Tibial nerve (tissue), 4 donors: ENCODE measurements at places on chromosomes 12 and 14. TPM values are rescaled to one million over a fixed set of nuclear protein-coding genes. Genes with fewer than 3 reads are reported as not detected.

DNA sequence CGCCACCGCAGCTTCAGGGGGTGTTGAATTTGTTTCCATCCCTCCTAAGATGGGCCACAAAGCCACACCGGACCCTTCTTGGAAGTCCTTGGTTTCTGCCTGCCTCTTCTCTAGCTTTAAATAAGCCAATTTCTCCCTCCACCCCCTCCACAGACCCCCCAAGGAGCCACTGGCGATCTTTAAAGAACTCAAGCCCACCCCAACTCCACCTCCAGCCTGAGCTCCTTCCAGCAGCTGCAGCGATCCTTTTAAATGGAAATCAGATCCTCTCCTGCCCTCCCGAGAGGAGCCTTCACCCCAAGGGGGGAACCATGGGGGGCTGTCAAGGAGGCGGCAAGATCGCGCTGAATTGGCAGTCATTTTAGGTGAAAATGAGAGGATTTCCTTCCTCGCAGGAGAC lies 133.1 kb downstream of the NCOR2 start:
- no peak for DNase-seq

DNA sequence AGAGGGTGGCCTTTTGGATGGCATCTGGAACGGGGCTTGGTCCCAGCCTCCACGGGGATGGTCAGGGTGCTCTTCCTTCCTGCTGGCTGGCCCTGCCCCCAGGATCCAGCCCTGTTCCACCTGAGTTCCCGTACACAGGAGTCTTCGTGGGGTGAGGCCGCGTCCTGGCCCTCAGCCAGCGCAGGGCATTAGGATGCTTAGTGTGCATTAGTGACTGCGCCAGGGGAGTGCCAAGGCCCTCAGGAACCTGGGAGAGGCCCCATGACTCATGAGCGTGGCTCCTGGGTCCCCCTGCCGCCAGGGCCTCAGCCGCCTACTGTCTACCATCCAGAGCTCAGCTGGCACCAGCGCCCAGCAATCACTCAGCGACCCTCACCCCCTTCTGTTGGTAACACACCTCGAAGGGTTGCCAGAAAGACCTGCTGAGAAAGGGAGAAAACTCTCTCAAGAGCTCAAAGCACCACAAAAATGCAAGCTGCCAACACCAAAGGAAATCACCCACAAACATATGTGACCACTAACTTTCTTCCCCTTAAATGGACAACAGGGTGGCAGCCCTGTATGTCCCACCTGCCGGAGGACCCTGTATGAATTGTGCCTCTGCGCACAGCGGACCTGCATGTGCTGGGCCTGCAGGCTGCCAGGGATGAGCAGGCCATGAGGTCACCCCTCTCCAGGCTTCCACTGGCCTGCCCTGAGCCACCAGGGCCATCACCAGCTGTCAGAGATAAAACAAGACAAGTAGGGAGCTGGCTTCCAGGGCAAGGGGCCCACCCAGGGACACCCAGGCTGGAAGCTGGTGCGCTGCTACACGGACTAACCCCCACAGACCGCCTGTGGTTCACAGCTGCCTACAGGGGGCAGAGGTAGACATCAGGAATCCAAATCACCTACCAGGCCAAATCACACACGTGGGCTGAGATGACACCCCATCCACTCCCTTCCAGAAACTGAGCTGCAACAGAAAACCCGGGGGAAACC lies 28.7 kb downstream of the CCDC85C start:
- DNase-seq = no peak

DNA sequence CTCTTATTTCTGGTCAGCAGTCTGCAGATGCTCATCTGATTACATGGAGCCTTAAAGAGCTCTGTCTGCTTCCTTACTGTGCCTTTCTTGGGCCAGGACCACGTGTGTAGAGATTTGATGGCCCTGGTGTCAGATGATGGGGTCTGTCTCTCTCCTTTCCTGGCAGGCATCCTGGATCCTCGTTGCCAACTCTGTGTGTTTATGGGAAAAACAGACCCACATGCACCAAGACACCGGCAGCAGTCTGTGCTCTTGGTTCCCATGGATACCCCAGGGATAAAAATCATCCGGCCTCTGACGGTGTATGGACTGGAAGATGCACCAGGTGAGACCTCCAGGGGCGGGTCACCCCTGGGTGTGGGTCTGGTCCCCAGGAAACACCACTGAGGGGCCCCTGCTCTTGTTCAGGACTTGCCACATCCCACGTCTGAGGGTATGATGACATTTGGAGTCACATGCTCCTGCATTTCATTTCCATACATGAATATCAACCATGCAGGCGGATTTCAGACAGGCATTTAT lies 18.5 kb upstream of the ALDH2 start:
- DNase-seq = no peak

DNA sequence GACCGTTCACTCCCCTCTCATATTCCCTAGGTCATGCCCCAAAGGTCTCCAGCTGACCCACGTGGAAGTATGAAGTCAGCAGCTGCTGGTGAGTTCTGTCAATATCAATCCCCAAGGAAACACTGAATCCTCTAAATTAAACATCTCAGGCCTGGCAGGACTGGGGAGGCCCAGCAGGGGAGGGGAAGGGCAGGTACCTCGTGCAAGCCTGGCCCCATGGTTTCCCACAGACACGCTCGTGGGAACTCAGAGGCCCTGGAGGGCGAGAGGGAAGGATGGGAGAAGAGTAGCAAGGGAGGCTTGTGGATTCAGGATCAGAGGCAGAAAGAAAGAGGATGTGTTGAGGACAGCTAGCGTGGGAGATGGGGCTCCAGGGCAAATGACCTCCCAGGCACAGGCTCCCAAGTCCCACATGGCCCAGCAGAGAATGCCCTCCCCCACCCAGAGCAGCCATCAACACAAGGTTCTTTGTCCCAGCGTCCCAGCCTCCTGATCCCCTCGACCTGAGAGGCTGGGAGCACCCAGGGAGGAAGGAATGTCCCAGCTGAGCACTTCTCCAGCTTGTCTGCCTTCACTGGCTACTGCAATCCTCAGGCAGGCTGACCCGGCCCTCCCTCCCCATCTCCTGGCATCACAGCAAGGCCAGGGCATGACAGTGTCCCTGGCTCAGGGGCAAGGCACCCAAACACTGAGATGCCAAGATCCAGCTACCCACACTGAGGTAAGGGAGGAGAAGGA lies 20.1 kb upstream of the RPLP0 start:
- no peak for DNase-seq

GRCh38 chr12:67751381-67751928 lies 102.9 kb downstream of the DYRK2 start:
- no peak for DNase-seq

GRCh38 chr12:74334780-74335179 lies 202.9 kb upstream of the ATXN7L3B start:
- DNase-seq = no peak

- DNase-seq = no peak
Measured at GRCh38 chr14:73140811-73141323, 4.6 kb downstream of the PSEN1 start.

DNA sequence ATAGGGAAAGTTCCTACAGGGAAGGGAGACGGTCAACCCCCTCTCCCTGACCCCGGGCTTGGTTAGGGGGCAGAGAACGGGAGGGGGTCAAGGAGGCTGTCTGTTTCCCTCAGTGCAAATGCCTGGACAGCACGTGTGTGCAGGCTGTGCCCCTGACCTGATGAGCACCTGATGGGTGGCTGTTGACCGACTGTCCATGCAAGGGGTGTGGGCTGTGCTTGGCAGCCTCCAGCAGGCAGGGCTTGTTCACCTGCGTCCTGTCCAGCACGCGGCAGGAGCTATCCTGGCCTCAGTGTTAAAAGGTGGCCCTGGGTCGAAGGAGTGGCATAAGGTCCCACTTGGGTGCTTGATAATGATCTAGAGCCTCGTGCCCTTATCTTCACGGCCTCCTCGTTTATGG lies 221.0 kb downstream of the CACNA1C start:
- DNase-seq = no peak

DNA sequence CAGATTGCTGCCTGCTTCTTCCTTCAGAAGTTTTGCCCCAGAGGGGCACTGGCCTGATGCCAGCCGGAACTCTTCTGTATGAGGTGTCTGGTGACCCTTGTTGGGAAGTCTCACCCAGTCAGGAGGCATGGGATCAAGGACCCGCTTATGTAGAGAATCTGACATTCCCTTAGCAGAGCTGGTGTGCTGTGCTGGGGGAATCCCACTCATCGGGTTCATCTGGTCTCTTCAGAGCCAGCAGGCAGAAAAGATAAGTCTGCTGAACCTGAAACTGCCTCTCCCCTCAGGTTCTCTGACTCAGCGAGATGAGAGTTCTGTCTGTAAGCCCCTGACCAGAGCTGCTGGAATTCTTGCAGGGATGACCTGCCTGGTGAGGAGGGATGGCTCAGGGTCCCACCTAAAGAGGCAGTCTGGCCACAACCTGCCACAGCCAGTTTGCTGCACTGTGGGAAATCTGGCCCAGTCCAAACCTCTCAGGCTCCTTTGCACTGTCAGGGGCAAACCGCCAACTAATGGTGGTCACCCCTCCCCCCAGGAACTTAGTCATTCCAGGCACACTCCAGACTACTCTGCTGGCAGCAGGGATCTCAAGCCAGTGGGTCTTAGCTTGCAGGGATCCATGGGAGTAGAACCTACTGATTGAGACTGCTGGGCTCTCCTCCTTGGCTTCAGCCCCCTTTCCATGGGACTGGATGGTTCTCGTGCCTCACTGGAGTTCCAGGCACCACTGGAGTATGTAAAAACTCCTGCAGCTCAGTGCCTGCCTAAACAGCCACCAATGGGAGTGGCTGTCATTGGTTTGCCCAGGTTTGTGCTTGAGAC lies 4.1 kb downstream of the CLEC2D start:
- no peak for DNase-seq

GRCh38 chr12:65200007-65200665 lies 30.8 kb downstream of the LEMD3 start:
- DNase-seq = no peak

GLRX5 gene
- 26.4 TPM for total RNA-seq

TAS2R8 gene
- total RNA-seq = not detected

SOAT2 gene
- total RNA-seq = 0.30 TPM

LIN7A gene
- 6.5 TPM for total RNA-seq

KRT79 gene
- total RNA-seq = not detected

EPYC gene
- not detected for total RNA-seq

TMTC3 gene
- total RNA-seq = 23.3 TPM

MYF5 gene
- total RNA-seq = not detected

TGM1 gene
- total RNA-seq = 53.5 TPM

TAS2R7 gene
- total RNA-seq = not detected

SAMD15 gene
- total RNA-seq = not detected

RPS6KL1 gene
- total RNA-seq = 20.7 TPM
